Colonic mucosa (tissue), 4 donors: ENCODE measurements at places on chromosomes 6 and 20.

DNA sequence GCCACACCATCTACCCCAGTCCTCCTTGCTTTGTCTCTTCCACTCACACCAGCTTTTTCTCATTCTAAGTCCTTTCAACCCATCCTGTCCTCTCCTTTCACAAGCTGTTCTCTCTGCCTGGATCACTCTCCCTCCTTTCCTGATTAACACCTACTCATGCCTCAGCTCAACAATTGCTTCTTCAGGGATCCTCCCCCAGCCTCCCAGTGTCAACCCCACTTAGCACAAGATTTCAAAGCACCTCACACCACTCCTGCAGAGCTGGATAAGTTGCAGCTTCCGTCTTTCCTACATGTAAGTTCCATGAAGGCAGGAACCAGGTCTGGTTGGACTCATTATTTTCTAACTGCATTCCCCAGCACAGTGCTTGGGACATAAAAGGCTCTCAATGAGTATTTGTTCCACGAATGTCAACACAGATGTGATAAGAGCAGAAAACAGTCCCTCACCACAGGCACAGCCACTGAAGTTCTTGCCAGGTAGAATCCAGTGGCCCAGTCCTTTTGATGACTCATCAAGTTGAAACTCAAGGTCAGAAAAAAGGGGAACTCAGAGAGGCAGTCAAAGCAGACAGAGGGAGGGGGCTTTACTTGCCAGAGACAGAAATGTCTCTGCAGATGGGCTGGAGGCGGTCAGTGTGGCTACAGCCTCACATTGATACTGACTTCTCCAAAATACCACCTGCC, 193.4 kb upstream of the PRDM1 start:
- no peak for DNase-seq
- H3K27me3 ChIP-seq: no peaks in the 10 kb centered on the region
- no peak overlapping the region for H3K4me3 ChIP-seq

DNA sequence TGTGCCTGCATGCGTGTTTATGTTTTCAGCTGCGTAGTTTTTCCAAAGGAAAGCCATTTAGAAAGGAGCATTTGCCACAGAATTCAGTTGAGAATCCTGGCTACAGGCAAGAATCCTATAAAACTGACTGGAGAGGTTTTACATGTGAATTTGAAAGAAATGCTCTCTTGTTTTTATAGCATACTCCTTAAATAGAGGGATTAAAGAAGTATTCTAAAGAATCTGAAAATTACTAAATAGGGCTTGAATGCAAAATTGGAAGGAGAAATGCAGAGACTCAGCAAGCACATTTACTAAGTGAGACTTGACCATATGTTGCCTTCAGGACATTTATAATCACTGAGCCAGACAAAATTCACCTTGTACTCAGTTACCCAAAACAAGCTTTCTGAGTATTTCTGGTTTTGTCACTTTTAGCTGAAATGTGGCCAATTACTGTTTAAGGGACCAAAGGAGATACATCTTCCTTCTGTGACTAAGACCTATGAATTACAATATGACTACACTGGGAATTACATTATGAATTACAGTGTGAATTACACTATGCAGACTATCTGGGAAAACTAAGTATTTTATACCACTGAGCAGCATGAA, 107.4 kb upstream of the ASCC3 start:
- no peaks in the 10 kb centered on the region for H3K27me3 ChIP-seq
- no peak for DNase-seq
- H3K36me3 ChIP-seq: no peaks in the 10 kb centered on the region
- no peak overlapping the region for H3K27ac ChIP-seq

DNA sequence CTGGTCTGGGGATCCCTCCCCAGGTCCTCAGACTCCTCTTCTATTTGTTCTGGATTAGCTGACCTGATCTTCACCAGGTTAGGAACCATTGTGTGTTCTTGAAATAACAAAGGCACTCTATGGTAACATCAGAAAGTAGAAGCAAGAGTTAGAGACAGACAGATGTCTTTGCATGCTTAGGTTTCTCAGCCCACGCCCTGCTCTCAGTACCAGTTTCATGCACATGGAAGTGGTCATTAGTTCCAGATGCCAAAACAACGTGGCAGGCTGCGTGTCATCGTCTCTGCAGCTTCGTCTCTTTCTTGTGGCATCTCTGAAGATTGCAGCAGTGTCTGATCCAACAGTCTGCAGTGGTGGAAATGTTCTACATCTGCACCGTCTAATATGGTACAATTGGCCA, 89.4 kb downstream of the PACRG start:
- H3K4me3 ChIP-seq: no peak overlapping the region
- H3K27ac ChIP-seq: no peak overlapping the region
- H3K36me3 ChIP-seq: no peaks in the 10 kb centered on the region
- no peaks in the 10 kb centered on the region for H3K4me1 ChIP-seq

GRCh38 chr20:49633643-49634042, 65.7 kb upstream of the PTGIS start:
- no peak overlapping the region for H3K27ac ChIP-seq
- no peak for DNase-seq
- H3K27me3 ChIP-seq: no peaks in the 10 kb centered on the region

GRCh38 chr6:14372734-14373489, 255.3 kb downstream of the CD83 start:
- no peak for DNase-seq
- H3K27ac ChIP-seq: no peak overlapping the region
- H3K36me3 ChIP-seq: no peaks in the 10 kb centered on the region
- H3K4me3 ChIP-seq: no peak overlapping the region

DNA sequence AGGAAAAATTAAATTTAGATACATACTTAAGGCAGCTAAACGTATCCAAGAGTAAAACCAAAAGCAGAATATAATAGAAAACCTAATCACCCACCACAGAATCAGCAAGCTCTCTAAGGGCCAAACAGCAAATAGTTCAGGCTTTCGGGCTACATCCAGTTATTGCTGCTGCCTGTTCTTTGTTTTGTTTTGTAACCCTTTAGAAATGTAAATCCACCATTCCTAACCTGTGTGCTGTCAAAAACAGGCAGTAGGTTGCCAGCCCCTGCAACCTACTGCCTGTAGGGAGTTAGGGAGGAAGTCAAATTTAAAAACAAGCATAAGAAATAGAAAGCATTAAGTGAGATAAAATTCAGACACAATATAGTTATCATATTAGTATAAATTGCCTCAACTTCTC, 225.9 kb downstream of the PTPRT start:
- no peak for DNase-seq
- H3K27me3 ChIP-seq: no peaks in the 10 kb centered on the region
- H3K36me3 ChIP-seq: no peaks in the 10 kb centered on the region
- H3K4me3 ChIP-seq: no peak overlapping the region
- no peak overlapping the region for H3K27ac ChIP-seq
- no peaks in the 10 kb centered on the region for H3K4me1 ChIP-seq

DNA sequence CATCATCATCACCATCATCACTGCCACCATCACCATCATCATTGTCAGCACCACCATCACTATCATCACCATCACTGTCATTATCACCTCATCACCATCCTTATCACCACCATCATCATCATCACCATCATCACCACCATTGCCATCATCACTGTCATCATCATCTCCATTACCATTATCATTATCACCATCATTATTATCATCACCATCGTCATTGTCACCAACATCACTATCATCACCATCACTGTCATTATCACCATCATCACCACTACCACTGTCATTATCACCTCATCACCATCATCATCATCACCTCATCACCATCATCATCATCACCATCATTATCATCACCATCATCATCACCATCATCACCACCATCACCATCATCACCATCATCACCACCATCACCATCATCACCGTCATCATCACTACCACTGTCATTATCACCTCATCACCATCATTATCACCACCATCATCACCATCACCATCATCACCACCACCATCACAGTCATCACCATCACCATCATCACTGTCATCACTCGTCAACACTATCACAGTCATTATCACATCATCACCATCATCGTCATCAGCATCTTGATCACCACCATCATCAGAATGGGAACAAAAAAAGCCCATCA, 191.1 kb downstream of the TTLL2 start:
- no peak for DNase-seq
- H3K4me1 ChIP-seq: no peaks in the 10 kb centered on the region
- H3K27me3 ChIP-seq: no peaks in the 10 kb centered on the region
- H3K27ac ChIP-seq: no peak overlapping the region
- H3K36me3 ChIP-seq: no peaks in the 10 kb centered on the region
- no peak overlapping the region for H3K4me3 ChIP-seq

DNA sequence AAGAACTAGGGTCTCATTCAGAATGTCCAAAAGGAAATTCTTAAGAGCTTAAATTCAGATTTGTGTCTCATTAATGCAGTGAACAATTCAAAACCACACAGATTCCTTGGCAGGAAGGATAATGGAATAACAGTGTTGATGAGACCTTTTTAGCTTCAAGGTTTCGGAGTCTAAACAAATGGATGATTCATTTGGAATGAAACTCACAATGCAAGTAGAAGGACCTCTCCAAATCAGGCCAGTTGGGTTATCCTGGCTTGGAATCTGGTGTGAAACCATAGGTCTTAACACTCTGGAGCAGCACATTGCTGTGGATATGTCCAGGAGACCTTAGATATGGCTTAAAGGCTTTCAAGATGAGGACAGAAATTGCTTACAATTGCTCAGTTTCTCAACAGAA, 44.9 kb downstream of the KCTD20 start:
- H3K4me1 ChIP-seq: peaks cover 3% of the 10 kb centered on the region
- H3K27me3 ChIP-seq: no peaks in the 10 kb centered on the region
- no peak for DNase-seq
- no peak overlapping the region for H3K27ac ChIP-seq
- H3K36me3 ChIP-seq: no peaks in the 10 kb centered on the region

- H3K27ac ChIP-seq: no peak overlapping the region
- H3K4me1 ChIP-seq: no peaks in the 10 kb centered on the region
- no peak for DNase-seq
- no peaks in the 10 kb centered on the region for H3K36me3 ChIP-seq
- H3K27me3 ChIP-seq: no peaks in the 10 kb centered on the region
Measured at GRCh38 chr6:155036907-155037306, 41.8 kb downstream of the TIAM2 start.

DNA sequence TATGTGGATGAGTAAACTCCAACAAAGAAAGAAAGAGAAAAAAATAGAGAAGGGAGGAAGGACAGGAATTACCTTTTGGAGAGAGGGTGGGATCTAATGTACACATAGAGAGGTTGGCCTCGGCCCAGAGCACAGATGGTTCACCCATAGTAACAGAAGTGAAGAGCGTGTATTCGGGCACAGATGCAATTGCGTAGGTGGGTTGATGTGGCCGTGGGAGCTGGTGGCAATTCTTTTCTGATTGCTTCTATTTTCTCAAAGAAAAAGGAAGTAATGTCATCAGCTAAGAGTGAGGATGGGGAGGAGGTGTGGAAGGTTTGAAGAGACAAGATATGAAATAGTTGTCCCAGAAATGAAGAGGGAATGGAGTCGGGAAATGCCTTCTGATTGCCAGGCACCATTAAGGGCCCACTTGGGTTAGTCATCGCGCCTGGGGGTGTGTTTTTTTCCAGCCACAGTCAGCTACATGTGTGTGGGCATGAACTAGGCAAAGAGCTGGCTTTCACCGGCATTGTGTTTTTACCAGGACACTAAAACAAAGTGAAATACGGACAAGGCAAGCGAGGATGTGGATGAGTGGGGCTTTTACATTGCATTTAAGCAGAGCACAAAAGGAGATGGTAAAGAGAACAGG, 158.7 kb downstream of the SYNE1 start:
- no peaks in the 10 kb centered on the region for H3K36me3 ChIP-seq
- no peak overlapping the region for H3K4me3 ChIP-seq
- no peaks in the 10 kb centered on the region for H3K27me3 ChIP-seq
- DNase-seq: no peak

GRCh38 chr6:143880412-143880811, 16.1 kb downstream of the ZC2HC1B start:
- no peak for DNase-seq
- no peaks in the 10 kb centered on the region for H3K4me1 ChIP-seq
- H3K27ac ChIP-seq: no peak overlapping the region
- H3K27me3 ChIP-seq: no peaks in the 10 kb centered on the region
- no peak overlapping the region for H3K4me3 ChIP-seq
- H3K36me3 ChIP-seq: no peaks in the 10 kb centered on the region

DNA sequence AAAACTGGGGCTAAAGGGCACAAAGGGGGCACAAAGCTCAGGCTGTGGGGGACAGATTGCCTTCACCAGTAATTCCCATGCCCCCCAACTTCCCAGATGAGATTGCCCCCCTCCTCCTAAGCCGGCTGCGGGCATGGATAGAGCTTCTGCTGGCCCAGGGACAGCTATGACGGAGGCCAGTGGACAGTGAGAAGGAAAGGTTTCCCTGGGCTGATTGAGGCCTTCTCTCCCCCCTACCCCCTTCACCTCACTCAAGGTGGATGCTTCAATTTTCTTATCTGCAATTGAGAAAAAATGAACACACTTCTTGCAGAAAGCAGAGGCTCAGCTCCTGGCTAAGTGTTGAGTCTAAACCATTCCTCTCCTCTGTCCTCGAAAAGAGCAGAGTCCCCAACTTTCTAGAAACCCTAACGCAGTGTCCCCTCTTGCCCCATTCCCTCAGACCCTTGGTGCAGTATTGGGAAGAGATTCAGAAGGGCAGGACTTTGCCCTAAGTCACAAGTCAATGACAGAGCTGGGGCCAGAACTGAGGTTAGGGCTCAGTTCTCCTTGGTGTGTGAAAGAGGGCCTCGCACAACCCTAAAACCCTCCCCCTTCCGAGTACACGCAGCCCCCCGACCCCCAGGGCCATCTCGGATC, 808 bp downstream of the SDC4 start:
- peak overlapping the region; percentile 79 for H3K4me3 ChIP-seq
- peak overlapping the region; percentile 93 for H3K27ac ChIP-seq
- no peaks in the 10 kb centered on the region for H3K27me3 ChIP-seq

- no peaks in the 10 kb centered on the region for H3K27me3 ChIP-seq
- H3K4me3 ChIP-seq: peak overlapping the region; percentile 87
- peak overlapping the region; percentile 87 for H3K27ac ChIP-seq
- peak; percentile 42 for DNase-seq
- H3K4me1 ChIP-seq: peaks cover 3% of the 10 kb centered on the region
Measured at GRCh38 chr6:70413992-70414494, 735 bp downstream of the FAM135A start.

- H3K4me3 ChIP-seq: no peak overlapping the region
- H3K4me1 ChIP-seq: no peaks in the 10 kb centered on the region
- H3K27me3 ChIP-seq: peaks cover 60% of the 10 kb centered on the region
- H3K27ac ChIP-seq: no peak overlapping the region
Measured at GRCh38 chr6:166166314-166167257, 1.1 kb downstream of the TBXT start.
